ENCODE measurements at places on chromosomes 12 and 14.

- peak; percentile 96 for DNase-seq
Observed at GRCh38 chr12:96120359-96121100, 73.6 kb upstream of the ELK3 start.

DNA sequence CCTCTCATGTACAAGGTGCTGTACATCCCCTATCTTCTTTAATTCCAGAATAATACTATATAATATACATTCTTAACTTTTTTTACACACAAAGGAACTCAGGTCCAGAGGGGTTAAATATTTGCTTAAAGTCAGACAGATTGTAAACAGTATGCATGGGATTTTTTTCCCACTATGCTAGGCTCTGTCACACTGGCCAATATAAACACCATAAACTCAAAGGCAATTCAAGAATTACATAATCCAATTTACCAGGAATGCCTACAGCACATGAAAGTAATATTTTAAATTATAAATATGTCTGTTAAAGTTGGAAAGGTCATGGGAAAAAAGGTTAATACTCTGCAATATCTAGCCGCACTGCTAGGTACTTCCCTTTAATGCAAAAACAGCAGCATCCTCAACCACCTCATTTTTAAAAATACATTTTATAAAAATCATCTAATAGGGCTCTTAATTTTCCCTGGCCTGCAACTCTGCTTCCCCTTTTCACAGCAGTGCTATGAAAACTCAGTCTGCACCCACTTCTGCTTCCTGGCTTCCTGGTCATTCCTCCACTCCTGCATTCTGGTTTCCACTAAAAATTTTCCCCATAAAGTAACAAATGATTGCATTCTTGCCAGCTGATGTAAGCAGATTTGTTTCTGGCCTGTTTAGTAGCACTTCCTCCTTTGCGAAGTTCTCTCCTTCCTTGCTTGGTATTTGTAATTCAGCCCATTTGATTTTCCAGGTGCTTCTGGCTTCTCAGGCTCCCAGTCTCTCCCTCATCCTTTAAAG lies 128.1 kb downstream of the ITPR2 start:
- DNase-seq = peak; percentile 64

DNA sequence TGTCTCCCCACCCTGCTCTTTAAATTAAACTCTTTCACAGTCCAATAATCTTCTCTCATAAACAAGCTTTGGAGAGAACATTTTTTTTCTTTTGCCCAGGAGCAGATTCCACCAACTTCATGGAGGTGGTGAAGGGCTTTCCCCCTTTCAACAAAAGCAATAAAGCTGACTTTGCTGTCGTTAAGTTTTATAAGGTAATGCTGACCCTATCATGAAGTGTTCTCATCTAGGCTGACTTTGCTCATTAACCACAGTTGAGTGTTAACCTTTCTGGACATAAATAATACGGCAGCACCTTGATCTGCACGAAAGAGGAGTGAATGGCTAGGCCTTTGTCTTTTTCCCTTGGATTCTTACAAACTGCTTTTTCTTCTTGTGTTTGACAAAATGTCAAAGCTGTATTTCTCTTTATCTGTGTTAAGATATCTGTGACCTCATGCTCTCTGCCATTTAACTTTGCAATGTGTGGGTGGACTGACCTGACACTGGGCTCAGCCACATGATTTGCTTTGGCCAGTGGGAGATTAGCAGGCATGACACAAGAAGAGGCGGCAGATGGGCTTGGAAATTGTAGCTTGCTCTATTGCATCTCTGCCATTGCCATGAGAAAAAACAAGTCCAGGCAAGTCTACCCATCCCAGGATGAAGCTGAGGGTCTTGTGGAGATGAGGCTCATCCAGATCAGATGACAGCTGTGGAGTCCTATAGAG lies 470.9 kb upstream of the CCDC196 start:
- no peak for DNase-seq

GRCh38 chr12:82966001-82966559 lies 279.4 kb downstream of the TMTC2 start:
- DNase-seq = peak; percentile 85

DNA sequence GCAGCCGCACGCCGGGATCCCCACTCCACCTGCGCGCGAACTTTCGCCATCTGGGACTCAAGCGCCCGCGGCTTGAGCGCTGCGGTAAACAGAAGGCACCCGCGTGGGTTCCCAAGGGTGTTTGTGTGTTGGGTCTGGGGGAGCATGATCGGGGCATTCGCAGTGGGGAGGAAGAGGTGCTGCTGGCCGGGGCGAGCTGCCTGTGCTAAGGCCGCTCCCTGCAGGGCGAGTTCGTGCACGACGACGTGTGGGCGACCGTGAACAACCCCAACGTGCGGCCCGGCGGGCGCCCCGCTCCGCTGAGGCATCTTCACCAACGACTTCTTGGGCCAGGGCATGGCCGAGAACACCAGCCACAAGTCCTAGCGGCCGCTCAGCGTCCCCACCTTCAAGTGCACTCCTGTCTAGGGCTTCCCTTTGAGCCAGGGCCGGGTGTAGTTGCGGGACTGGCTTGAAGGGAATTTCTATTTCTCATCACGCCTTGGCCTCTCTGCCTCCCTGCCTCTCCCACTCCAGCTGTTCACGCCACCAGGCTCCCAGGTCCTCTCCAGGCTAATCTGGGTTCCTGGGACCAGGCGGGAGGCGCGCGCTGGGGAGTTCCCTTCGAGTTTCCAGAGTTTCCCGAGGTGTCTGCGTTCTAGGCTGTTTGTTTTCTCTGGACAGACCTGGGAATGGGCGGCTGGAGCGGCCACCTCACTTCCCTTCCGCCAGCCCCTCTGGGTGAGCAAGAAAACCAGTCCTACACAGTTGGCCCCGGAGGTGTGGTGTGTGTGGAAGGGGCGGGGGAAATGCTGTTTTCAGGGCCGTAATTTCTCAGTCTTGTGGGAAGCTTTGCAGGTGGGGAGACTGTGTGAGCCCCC lies 417.8 kb upstream of the TMTC1 start:
- DNase-seq = no peak

DNA sequence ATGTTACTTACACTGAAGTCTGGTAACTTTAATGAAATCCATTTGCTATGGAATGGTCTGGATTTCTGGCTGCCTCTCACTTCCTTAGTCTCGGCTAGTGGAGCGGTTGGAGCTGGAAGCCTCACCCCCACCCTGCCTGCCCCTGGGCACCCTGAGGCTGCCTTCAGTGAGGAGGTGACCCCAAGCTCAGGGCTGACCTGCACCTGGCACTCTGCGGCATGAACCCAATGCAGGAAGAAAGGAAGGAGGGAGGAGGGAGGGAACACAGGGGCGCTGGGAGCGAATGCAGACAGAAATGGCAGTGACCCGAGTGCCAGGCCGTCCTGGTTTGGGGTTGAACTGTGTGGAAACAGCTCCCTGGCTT lies 353.1 kb downstream of the TMEM121 start:
- no peak for DNase-seq

Measured in KBM-7 (cell line).